CD4-positive, alpha-beta T cell treated with Interleukin-17A for 1 hour (primary cell): ENCODE measurements at places on chromosomes 4 and X.

- no peak for DNase-seq
Observed at GRCh38 chr4:170014359-170015011, 11.7 kb downstream of the MFAP3L start.

DNA sequence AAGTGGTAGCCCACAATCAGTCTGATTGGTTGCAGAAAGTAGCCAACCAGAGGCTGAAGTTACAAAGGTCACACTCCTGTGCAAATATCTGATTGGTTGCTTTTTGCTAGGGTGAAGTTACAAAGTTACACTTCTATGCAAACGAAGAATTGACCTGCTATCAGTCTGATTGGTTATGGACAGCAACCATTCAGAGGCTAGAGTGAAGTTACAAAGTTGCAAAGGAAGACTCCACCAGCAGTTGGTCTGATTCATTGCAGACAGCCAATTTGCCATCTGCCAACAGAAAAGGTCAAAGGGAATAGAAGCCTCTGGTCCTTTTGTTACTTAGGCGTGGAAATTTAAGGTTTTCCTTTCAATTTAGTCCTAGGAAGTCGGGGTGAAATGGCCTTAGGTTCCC, 377.7 kb downstream of the PRDM5 start:
- no peak for DNase-seq

- DNase-seq, result no peak
Observed at GRCh38 chr4:151659601-151660364, 101.0 kb downstream of the GATB start.

GRCh38 chr4:108155373-108155772, 13.4 kb downstream of the LEF1 start:
- DNase-seq, result peak; percentile 32

DNA sequence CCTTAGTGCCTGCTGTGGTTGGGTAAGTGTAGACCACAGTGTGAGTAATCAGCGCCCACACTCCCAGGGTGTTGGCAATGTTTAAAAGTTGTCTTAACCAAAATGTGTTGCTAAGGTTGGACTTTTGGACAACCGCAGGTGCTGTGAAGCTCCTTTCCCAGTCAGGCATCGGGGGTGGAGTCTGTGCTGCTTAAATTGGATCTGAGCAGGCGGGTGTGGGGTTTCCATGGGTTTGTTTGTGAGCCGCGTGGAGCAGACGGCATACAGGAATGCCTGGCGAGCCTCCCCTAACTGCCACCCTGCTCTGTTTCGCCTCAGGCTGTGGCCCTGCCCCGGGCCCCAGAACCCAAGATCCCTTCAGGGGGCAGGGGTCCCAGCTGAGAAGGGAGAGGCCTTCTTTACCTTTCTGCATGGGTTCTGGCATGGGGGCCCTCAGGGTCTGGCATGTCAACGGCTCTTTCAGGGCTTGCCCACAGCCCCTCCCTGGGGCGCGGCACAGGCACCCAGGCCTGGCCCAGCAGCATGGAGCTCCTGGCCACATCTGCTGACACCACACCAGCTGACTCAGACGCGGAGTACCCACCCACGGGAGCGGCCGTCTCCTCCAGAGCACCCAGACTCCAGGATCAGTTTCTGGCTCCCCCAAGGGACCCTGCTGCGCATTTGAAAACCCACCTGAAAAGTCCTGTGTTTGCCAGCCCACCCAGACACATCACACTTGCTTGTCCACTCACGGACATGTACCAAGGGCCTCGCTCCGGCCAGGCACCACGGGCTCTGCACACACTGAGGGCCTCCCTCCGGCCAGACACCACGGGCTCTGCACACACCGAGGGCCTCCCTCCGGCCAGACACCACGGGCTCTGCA, 5.1 kb upstream of the SPON2 start:
- peak; percentile 70 for DNase-seq

GRCh38 chrX:40964633-40965586, 120.3 kb upstream of the USP9X start:
- DNase-seq, result no peak

DNA sequence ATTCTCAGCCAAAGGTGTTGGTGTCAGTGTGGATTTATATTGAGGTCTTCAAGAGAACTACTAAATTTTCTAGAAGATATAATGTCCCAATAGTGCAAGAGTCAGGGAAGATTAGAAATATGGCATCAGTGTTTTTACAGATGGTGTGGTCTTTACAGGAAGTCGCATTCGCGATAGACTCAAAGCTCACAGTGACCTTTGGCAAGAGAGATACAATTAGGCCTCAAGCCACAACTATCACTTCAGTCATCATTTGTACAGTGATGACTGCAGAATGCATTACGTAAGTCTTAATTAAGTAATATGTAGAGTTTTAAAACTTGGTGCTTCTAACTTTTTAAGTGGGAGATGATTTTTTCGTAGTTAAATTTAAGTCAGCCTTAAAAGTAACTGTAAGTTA, 237.2 kb upstream of the FSTL5 start:
- DNase-seq, result no peak

DNA sequence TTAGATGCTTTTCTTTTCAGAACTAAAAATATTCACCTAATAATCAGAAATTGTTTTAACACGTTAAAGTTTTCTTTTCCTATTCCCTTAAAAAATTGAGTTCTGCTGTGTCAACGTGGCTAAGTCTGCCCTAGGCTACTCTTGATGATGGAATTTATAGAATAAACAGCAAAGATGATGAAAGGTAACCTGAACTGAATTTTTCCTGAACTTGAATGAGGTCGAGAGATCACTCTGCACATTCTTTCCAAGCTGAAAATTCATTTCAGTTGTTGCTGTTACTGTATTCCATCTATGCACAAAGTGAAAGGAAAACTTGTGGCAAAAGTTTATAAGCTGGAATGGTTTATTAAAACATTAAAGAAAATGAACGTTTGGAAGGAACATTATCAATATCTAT, 245.9 kb upstream of the GIMD1 start:
- DNase-seq, result no peak

DNA sequence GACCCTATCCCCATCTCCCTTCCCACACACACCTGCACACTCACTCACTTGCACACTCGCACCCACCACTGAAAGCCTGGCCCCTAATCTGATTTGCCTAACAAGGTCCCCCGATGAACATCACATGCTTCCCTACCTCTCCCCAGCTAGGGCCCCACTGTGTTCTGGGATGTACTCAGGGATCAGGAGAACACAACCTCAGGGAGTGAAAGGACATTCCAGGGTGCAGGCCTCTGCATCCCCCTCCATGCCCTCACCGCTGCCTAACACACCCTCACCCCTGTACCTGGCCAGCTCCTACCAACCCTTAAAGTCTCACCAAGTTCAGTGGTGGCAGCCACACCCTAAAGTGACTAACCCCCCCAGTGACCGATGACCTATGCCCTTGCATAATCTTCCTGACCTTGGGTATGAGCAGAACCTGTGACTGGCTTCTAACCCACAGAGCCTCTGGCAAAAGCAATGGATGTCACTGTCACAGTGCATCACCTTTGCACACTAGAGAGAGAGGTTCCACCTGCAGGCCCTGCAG, 2.4 kb upstream of the AFAP1 start:
- no peak for DNase-seq

GRCh38 chrX:24396931-24397279, 36.5 kb downstream of the SUPT20HL1 start:
- no peak for DNase-seq

DNA sequence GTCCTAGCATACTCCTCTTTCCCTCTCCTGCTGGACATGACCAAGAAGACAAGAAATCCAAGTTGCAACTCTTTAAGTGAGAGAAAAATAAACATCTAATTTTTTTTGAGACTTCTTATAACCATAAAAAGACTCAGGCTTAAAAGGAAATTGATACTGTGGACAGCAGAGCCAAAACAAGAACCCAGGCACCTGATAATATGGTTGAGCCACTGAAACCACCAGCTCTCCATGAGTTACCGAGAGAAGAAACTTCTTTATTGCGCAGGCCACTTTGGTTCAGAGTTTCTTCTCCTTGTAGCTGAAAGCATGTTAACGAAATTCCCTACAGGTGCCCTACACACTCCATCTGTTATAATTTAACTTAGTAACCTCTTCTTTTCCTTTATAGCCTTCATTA, 11.3 kb upstream of the SPCS3 start:
- no peak for DNase-seq
